ENCODE measurements at places on chromosomes 16 and 17.

GRCh38 chr16:1645914-1646525, 32.1 kb upstream of the JPT2 start:
- no peak for DNase-seq

GRCh38 chr16:50917950-50918703, 176.2 kb downstream of the CYLD start:
- DNase-seq: no peak

- DNase-seq: no peak
Measured at GRCh38 chr17:73550556-73550955, 93.7 kb downstream of the SDK2 start.

DNA sequence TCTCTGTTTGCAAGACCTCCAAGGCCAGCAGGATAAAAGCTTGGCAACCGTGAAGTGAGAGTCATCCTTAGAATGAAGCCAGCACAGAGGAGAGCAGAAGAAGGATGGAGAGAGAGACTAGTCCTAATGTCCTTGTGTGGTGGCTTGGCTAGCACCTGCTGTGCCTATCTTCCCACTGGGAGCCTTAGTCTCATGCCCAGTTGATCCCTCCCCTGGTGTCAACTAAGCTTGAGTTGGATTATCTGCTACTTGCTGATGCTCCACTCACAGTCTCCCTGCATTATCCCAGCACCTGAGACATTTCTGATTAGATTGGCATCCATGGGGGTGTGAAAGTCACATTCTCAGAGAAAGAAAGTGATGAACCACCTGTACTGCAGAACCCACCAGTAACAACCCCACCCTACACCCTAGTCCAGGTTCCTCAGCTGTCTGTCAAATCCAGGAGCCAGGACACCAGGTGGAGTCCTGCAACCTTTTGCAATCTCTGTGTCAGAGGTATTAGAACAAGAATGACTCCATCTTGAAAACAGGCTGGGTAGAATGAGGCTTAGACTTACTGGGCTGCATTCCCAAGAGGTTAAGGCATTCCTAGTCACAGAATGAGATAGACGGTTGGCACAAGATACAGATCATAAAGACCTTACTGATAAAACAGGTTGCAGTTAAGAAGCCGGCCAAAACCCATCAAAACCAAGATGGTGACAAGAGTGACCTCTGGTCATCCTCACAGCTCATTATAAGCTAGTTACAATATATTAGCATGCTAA, 460.2 kb upstream of the C16orf82 start:
- no peak for DNase-seq

DNA sequence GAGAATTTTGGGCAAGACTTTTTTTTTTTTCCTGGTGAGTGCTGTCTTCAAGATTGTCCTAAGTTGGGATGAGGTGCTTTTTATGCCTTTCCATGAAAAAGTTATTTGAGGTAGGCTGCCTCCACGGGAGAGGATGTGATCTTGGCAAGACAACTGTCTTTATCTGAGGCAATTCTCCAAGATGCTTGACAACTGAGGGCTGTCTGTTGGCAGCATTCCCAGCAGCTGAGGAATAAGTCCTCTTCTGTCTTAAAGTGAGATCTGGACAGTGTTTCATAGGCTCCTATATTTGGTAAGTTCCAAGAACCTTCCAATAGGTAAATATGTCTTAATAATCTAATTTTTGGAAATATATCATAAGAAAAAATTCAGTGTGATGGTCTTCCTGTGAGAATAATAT, 662.0 kb downstream of the CDH11 start:
- DNase-seq: no peak

DNA sequence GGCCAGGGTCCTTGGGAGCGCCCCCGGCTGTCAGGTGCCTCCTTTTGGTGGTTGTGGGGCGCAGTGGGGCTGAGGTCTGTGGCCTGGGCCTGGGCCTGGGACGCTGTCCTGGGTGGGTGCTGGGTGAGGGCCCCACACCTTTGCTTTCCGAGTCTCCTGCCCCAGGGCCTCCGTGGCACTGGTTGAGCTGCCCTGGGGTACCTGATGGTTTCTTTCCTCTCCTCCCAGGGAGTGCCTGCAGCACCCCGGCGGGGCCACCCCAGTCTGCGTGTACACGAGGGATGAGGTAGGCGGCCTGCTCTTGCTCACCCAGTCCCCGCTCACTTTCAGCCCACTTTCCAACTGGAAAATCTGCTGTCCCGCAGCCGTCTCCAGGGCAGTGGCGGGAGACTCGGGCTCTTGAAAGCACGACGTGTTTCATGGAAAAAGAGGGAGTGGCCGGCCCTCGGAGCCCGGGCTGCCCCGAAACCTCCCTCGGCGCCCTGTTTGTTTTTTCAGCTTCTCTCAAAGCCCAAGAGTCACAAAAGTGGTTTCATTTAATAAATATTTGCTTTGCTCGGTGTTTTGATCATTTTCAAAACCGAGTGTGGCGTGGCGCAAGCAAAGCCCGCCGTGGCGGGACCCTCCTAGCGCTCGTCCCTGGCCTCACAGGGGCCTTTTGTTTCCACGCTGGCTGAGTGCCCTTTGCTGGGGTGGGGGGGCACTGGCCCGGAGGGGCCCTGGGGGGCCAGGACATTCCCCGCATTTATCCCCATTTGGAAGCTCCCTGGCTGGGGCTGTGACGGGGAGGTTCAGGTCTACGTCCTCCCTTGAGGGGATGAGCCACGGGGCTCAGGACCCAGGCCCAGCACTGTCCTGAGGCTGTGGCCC, 17.4 kb downstream of the ASPSCR1 start:
- DNase-seq: no peak

- no peak for DNase-seq
Measured at GRCh38 chr16:65377195-65377594, 255.3 kb upstream of the CDH11 start.
